Activated T-cell treated with anti-CD3 and anti-CD28 coated beads, Interleukin-2, amount 50 U/mL, for 48 hours (primary cell): ENCODE measurements at places on chromosomes 5 and 9.

GRCh38 chr5:131541762-131542161 is 93.3 kb downstream of the RAPGEF6 start:
- no peak for DNase-seq

DNA sequence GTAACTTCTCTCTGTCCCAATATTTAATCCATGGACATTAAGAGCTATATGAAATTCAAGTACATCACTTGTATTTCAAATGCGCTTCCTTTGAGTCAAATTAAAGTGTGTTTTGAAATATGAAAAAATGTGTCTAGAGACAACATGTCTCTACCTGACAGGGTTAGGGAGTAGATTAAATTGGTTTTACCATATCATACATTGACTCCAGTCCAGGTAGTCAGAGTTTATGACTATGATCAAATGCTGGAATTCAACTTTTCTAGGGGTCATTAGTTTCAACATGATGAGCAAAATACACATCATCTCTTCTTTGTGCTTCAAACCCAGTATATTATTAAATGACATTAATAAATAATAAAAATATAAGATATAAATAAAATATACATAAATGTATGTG is 259.2 kb downstream of the CDH10 start:
- DNase-seq: no peak

GRCh38 chr5:172871982-172872381 is 37.9 kb downstream of the ERGIC1 start:
- DNase-seq: no peak

GRCh38 chr5:66987949-66988838 is 208.4 kb downstream of the CD180 start:
- DNase-seq: no peak
